SW480 (cell line): ENCODE measurements at places on chromosomes 12 and 14.

DNA sequence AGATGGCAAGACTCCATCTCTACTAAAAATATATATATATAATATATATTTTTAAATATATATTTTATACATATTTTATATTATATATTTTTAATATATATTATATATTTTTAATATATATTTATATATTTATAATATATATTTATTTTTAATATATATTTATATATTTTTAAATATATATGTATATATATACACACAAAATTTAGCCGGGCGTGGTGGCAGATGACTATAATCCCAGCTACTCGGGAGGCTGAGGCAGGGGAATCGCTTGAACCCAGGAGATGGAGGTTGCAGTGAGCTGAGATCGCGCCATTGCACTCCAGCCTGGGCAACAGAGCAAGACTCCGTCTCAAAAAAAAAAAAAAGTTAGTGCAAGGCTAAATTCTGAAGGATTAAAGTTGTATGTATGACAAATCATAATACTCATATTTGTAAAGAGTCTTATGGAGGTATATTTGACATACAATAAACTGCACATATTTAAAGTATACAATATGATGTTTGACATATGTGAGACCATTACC is 7.7 kb upstream of the TDG start:
- DNase-seq = no peak

GRCh38 chr12:22287776-22288621 is 46.5 kb downstream of the ST8SIA1 start:
- DNase-seq = no peak

- DNase-seq = peak; percentile 2
Observed at GRCh38 chr12:78062786-78063185, 232.1 kb downstream of the NAV3 start.

DNA sequence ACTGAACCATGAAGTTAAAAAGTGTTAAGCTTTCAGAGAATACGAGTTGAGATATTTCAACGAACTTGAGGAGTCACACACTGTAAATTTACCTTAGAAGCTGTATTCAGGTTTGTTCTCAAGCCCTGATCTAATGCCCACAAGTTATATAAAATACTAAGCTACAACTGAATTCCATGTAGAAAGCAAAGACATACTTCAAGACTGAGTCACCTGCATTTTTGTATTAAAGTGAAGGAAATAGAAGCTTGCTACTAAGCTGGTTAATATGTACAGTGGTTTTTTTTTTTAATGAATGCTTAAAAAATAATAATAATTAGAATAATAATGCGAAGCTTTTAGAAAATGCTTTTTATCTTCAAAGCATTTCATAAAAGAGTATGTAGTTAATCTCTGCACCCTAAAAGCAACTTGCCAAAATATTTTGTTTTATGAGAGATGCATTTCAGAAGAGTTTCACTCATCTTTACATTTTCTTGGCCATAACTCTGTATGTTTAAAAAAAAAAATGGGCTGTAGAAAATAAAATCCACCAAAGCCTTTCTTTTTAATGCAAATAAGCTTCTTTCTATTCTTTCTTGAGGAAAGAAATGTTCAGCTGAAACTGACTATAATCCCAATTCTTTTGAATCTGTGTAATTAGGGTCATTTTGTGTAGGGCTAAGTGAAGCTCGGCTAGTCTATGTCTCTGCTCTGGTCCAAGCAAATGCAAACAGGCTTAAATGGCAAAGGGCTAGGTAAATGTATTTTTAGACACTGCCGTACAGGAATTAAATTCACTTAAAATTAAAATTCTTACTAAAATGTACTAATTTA is 1047.5 kb upstream of the FLRT2 start:
- no peak for DNase-seq

- no peak for DNase-seq
Observed at GRCh38 chr14:50620341-50620740, 47.8 kb downstream of the SAV1 start.

DNA sequence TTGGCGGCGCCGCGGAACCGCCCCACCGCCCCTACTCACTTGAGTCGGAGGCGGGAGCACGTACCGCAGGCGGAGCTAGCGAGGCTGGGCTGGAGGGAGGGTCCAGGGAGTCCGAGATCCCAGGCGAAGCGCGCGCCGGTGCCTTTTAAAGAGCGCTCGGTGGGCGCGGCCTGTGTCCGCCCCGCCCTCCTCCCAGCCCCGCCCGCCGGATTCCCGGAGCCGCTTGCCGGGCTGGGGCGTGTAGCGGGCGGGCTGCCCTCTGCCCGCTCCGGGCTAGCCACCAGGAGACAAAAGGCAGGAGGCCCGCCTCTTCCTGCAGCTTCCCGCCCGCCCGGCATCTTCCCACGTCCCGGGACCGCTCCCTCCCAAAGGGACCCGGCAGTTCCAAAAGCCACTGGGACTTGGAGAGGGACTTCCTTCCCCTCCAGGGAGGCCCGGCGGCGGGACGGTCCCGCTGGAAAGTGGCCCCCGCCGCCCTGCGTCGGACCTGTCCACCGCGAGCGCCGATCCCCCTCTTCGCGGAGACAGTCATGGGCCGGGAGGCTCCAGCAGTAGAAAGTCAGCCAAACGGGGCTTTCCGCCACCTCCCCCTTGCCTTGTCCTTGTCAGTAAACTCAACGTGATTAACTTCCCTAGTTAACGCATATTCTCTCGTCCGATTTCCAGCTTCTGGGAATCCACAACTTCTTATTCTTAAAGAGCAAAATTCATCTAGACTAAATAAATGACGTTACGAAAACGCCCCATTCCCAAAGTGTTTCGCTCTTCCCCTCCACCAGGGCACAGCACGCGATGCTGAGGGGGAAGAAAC is at the start of gene CSRP2:
Gene CSRP2 (minus strand): TSS at position 121 of the 811 bp plus-strand sequence. CDS start 12,759 bp downstream, outside the sequence.
- DNase-seq = peak; percentile 81

GRCh38 chr14:35971965-35972630 is 146.0 kb downstream of the BRMS1L start:
- DNase-seq = no peak

DNA sequence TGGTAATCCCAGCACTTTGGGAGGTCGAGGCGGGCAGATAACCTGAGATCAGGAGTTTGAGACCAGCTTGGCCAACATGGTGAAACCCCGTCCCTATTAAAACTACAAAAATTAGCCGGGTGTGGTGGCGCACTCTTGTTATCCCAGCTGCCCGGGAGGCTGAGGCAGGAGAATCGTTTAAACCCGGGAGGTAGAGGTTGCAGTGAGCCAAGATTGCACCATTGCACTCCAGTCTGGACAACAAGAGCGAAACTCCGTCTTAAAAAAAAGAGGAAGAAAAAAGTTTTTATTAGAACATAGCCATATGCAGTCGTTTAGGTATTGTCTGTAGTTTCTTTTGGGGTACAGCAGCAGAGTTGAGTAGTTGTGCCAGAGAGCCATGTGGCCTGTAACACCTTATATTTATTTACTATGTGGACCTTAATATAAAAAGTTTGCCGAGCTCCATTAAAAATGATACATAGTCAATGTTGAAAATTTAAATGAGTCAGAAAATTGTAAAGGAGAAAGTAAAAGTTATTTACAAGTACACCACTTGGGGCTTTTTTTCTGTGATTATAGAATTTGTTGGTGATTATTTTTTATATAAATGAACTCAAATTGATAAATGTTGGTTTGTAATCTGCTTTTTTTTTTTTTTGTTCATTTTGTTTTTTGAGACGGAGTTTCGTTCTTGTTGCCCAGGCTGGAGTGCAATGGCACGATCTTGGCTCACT is 2.2 kb downstream of the ADIPOR2 start:
- no peak for DNase-seq

DNA sequence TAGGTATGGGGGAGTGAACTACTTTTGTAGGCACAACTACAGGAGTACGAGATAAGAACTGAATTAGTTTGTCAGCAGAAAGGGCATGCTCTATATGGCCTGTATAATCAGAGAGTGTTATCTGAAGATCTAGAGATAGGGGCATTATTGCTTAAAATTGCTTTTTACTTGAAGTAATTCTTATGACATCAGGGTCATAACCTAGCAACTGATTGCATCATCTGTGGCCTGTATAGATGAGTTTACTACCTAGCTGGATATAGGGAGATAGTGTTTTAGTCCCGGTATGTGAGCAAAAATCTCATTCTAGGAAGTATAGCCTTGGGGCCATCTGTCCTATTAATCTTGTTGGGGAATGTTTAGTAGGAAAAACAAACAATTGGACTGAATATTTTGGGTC is 142.7 kb downstream of the TMEM117 start:
- DNase-seq = no peak
